Upper lobe of left lung (tissue), 6 donors: ENCODE measurements at places on chromosomes 12 and 14.
A peak's percentile ranks its signal among the peaks of the same experiment; 100 is the strongest.

DNA sequence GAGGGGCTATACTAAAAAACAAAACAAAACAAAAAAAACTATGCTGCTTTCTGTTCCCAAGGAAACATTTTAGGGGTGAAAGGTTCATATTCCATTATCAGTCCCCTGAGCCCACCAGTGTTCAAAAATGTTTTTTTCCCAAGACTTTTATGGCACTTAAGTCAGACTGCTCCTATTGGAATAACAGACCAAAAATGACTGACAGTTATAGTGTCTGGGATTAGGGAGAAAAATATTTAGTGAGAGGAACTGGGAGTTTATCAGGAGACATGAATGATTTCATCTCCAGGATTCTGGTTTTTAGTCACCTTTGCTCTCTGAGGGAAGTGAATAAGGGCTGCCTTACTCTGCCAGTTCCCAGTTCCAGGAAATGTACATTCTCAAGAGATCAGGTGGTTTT, 68.0 kb downstream of the PDE3A start:
- no peak for DNase-seq

- no peak for DNase-seq
Observed at GRCh38 chr14:35617500-35617899, 83.5 kb downstream of the INSM2 start.

DNA sequence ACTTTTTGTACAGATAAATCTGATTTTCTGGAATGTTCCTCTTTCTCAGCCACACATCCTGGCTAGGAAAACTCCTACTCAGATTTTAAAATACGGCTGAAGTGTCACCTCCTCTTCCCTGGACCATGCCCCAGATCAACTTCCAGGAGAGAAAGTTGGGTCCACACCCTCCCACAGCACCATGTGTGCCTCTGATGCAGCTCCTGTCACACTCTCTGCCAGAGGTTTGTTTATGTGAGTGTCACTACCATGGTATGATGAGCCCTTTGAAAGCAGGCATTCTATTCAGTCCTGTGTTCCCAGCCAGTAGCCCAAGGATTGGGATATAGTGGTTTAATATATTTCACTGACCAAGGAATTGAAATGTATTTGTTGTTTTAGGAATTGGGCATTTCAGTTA, 287.2 kb upstream of the ATP2B1 start:
- DNase-seq: no peak

GRCh38 chr12:31710021-31710818, 18.6 kb downstream of the AMN1 start:
- no peak for DNase-seq

DNA sequence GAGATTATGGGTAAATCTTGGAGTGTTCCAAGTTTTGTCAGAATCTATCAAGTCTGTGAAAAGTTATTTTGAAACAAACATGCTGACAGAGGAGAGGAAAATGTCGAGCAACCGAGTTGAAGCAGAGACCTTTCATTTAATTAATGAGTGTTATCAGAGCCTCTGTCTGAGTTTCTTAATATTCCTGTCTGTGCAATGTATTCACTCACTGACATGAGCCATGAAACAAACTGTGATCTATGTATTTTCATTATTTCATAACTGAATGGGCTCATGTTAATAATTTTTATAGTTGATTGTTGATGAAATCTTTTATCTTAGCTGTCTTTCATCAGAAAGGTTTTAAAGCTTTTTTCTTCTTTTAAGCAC, 144.2 kb upstream of the FAR2 start:
- DNase-seq: no peak

- DNase-seq: no peak
Observed at GRCh38 chr12:72989458-72989947, 717.3 kb downstream of the TRHDE start.

DNA sequence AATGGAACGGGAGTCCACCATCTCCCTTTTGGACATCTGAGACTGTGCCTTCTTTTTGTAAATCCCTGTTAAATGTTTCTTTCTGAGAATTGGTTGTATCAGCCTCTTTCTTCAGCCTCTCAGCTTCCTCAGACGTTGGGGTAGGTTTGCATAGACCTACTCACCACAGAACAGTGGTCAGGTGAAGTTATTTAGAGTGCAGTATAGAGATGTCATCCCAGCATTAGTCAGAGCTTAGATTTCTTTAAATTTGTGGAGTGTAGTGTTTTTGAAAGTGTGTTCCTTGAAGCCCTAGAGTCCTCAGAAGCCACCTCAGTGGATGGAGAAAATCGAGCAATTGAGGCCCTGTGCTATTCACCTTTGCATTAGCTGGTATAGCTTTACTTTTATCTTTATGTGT, 8.9 kb upstream of the EEA1 start:
- DNase-seq: no peak

GRCh38 chr12:99287136-99287535, 360.4 kb upstream of the GARIN6 start:
- no peak for DNase-seq

GRCh38 chr12:109309381-109310246, 530 bp upstream of the FOXN4 start:
- peak; percentile 86 for DNase-seq

DNA sequence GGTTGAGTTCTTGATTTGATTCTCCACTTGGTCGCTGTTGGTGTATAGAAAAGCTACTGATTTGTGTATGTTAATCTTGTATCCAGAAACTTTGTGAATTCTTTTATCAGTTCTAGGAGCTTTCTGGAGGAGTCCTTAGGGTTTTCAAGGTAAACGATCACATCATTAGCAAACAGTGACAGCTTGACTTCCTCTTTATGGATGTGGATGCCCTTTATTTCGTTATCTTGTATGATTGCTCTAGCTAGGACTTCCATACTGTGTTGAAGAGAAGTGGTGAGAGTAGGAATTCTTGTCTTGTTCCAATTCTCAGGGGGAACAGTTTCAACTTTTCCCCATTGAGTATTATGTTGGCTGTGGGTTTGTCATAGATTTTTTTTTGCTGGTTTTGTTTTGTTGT, 12.4 kb downstream of the MTRFR start:
- DNase-seq: no peak

- no peak for DNase-seq
Observed at GRCh38 chr12:86230516-86231146, 25.6 kb downstream of the MGAT4C start.

GRCh38 chr12:107822356-107822755, 47.9 kb downstream of the ASCL4 start:
- no peak for DNase-seq

- no peak for DNase-seq
Observed at GRCh38 chr12:12157424-12157823, 86.7 kb downstream of the BCL2L14 start.

DNA sequence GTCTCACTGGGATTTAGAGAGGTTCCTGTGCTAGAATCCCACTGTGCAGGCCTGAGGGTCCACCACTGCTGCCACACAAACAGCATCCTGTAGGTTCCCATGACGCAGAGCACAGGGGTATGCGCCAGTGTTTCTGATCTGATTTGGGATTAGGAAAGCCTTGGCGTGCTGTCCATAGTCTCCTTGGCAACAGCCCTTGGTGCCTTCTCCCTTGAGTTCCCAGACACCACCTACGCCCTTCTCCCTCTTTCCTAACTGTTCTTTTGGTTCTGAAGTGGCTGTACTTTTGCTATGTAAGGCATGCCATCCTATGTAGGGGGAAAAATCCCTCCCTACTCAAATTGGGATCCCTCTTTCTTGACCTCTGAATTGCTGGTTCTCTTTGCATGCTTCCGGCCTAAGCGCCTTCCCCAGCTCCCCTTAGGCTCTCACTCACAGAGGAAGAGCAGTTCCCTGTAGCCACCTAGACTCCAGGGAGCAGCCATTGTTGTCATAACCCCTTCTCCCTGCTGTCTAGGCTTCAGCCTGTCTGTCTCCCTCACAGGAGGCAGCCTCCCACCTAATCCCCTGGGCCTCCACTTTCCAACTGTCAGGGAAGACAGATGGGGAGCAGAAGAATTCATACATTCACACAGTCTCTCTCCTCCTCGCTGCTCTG, 14.8 kb upstream of the RIC8B start:
- DNase-seq: peak; percentile 33

- DNase-seq: no peak
Observed at GRCh38 chr14:52443506-52443905, 108.8 kb downstream of the TXNDC16 start.

DNA sequence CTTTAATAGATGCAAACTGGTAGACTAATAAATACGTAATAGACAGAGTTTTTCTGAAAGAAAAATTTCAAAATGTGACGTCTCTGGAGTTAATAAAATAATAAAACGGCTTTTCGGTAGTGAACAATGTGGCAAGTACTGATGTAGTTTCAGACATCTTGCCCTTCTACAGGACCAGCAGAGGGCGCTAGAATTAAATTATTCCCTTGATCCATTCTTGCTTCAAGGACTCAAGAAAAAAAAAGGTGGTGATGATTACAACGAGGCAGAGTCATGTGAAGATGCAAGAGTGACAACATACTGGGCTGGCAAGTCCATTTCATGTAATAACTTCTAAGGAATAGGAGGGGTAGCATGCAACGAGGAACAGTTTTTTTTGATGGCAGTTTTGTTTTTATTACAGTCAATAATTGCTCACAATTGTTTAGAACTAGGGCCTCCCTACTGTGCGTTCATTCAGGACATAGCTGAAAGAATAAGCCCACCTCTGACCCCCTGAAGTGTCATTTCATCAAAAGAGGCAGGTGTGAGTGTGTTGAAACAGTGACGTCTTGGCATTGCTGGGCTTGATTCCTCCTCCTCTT, 101.0 kb upstream of the GZMB start:
- no peak for DNase-seq

DNA sequence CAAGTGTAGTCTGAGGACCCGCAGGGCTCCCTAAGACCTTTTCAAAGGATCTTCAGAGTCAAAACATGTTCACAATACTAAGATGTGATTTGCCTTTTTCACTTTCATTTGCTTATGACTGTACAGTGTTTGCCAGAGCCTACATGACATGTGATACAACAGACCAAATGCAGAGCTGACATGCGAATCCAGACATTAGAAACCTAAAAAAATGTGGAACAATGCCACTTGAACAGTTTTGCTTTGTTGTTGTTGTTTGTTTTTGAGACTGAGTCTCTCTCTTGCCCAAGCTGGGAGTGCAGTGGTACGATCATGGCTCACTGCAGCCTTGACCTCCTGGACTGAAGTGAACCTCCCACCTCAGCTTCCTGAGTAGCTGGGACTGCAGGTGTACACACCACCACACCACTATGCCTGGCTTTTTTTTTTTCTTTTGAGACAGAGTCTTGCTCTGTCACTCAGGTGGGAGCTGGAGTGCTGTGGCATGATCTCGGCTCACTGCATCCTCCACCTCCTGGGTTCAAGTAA, 5.3 kb upstream of the RAB35 start:
- no peak for DNase-seq

DNA sequence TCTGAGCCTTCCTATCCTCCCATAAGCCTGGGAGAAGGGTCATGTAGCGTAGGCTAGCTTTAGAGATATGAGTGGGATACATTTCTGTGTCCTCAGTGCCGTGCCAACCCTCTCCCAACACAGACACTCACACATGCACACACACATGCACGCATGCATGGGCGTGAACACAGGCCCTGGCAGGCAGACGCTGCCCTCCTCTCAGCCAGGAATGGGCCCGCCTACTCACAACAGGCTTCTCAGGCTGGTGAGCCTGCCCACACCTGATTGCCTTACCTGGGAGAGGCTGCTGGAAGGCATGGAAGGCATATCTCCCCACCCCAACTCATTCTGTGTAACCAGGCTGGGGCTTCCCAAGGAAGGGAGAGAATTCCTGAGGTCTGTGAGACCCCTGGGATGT, 12.8 kb upstream of the ACVR1B start:
- DNase-seq: peak; percentile 28
